ENCODE measurements at places on chromosomes 3 and 15.

DNA sequence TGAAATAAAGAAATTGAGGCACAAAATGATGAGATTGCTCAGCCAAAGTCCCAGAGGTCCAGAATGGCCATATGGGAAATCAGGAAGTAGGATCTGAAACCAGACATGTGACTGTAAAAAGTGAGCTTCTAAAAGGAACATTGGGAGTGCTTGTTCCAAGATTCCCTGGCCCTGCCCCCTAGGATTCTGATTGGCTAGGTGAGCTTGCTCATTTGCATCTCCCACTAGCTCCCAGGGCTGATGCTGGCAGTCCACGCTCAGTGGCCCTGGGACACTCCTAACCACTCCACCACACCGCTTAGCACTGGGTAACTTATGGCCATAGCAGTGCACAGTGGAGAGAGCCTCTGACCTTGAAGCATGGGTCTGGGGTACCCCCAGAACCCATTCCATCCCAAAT lies 326.7 kb downstream of the NTRK3 start:
- DNase-seq = no peak

- no peak for DNase-seq
Observed at GRCh38 chr3:169998668-169999131, 32.1 kb downstream of the SEC62 start.

DNA sequence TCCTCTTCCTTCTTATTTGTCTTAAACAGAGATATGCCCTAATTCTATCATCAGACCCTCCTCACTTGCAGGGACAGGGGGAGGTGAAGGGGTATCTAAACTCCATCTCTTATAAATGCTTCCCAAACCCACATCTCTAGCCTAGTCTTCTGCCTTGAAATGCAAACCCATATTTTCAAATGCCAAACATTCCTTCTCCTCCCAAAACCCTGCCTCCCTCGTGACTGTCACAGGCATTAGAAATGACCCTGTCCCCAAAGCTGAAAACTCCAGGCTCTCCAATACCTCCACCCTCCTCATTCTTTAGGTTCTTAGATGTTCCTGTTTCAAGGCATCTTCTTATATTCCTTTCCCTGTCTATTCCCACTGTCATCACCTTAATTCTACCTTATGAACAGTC lies 191.0 kb downstream of the ERC2 start:
- no peak for DNase-seq

- DNase-seq = no peak
Observed at GRCh38 chr3:189144645-189145044, 27.1 kb upstream of the TPRG1 start.
